ENCODE measurements at places on chromosomes 1 and 21.

DNA sequence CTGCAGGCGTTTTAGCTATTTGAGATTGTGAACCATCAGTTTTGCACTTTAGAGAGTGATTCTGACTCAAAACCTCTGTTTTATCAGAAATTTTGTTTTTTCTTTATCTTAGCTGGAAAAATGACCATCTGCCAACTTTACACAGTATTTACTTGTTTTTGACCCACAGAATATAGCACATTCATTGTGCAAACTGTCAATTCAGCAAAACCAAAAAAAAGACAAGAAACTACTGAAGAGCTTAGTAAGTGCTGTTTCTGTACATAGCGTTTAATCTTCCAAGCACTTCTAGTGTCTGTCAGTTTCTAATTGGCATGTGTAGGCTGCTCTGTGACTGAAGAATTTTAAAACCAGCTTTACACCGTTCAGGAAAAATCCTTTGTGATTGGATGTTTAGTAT is 76.0 kb upstream of the VANGL1 start:
- DNase-seq: no peak

DNA sequence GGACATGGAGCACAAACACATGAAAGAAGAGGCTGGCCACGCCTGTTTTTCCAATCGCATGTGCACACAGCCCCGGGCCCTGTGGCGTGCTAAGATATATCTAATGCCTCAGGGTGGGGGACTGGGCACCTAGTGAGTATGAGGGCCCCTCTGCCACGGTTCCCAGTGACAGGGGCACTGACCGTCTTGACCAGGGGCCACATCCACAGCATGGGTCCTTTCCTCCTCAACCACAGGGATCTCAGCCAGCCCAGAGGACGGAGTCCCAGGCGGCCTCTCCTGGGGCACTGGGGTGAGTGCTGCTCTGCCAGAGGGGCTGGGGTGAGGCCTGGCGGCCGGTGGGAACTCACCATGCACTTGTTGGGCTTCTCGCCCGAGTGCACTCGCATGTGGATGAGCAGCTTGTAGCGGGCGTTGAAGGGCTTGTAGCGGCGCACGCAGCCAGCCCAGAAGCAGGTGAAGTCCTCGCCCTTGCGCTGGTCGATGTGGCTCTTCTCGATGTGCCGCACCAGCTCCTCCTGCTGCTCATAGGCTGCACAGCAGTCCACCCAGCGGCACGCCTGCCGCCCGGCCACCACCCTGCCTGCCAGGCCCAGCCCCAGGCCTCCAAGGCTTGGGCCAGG is 134.7 kb downstream of the DMRTB1 start:
- DNase-seq: no peak

- no peak for DNase-seq
Measured at GRCh38 chr1:163178628-163179027, 24.1 kb downstream of the RGS5 start.

DNA sequence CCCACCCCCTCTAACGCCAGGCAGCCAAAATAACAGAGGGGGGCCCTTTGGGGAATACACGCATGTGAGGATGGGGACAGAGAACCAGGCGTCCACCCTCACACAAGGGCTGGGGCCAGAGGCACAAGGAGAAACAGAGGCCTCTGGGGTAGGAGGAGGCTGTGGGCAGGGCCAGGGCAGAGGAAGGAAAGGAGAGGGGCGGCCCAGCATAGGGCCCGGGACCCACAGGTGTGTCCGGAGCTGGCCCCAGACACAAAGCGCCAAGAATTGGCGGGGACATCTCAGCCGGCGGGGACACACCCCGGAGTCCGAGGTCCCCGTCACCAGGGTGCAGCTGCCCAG is 6.7 kb downstream of the PLEKHG5 start:
- no peak for DNase-seq

DNA sequence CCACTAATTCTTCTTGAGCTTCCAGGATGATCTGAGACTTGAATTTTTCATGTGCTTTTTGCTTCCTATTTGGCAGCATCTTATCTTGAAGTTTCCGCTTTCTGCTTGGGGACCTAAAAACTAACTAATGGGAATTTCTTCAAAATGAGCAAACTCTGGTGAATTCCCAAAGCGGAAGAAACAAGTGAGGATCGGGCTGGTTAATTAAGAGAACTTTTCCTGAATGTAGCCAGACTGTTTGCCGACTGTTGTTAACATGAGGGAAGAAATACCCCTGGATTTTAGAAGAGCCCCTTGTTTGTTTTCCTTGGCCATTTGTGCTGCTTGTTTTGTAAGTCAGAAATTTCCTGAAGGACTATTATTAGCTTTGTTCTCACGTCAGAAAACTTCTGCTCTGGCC is 6.1 kb upstream of the SELE start:
- DNase-seq: no peak

DNA sequence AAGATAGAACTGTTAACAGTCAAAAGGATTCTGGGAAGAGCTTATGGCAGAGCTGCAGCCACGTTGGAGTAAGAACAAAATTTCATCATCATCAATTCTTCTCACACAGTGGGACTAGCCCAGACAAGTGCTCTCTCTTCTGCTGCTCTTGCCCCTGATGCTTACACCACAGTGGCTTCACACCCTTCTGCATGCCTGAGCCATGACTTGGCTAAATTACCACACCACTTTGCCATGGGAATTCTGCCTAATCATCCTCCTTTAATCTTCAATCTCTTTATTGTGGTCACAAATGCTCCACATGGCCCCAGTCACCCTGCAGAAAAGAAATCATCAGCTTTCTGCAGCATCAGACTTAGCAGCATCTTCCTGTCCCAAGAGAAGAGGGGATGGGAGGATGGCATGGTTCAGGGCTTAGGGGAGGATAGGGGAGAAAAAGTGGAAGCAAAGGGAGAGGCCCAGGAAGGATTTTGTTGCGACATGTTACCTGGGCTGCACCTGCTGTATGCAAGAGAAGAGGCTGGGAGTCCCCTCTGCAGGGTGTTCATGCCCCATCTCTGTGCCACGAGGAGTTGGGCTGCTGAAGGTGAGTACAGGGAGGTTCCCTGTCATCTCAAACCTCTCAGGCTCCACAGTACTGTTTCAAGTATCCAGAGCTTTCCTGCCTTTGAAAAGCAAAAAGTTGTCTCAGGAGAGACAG is 9.0 kb upstream of the RPTN start:
- DNase-seq: no peak

DNA sequence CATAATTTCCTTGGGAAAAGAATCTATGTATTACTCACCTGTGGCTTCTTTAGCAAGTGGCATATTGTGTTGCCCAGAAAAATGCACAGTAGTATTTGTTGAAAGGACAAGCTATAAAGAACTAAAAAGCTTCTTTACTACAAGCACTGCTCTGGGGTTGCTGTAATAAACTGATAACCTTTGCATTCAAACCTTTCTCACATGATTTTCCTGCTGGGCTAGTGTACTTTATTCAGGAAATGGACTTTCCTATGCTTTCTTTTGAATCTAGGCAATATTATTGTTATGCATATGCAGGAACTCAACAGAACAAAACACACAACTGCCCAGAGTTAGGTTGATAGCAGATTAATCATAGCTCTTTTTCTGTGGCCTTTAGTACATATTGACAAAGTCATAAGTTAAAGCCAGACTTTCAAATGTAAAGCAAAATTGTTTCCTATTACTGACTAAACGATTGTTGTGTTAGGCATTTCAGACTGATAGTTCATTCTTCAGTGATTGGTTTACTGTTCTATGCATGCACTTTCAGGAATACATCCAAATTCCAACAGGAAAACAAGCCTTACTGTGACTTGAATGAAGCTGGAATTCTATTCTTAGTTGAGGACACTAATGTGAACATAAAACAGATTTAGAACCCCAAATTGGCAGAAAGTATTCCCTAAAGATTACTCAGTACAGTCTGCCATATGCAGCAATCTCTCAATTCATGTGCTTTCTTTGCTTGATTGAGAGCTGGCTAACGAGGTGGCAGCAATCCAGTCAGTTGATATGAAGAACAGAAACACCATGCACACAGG is 564.3 kb upstream of the NEGR1 start:
- DNase-seq: no peak

DNA sequence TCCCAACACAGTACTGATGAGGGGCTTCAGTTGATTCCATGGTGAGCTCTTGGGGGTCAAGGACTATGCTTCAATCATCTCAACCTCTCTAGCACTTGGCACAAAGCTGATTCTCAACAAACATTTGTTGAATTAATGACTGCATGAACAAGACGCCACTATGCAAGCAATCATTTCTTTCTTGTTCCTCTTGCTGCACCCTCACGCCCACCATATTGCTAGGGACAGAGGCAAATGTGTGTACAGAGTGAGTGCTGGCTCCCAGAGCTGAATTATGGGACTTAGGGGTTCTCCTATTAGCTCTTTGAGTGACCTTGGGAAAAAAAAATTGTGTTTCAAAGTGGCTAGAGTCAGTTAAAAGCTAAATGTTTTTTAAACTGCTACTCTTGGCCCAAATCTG is 2.5 kb downstream of the ADAR start:
- no peak for DNase-seq

DNA sequence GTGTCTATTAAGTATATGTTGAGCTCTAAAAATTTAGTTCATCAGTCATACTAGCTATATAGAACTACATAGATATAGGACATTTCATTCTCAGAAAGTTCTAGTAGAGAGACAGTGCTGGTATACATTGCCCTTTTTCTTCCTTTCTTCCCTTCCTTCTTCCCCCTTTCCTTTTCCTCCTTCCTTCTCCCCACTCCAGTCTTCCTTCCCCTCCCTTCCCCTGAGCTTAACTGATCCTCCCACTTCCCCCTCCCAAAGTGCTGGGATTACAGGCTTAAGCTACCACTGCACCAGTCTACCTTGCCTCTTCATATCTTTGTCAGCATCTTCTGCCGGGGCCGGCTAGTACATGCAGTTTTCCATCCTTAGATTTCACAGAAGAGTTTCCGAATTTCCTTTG is 12.1 kb downstream of the THRAP3 start:
- DNase-seq: no peak

DNA sequence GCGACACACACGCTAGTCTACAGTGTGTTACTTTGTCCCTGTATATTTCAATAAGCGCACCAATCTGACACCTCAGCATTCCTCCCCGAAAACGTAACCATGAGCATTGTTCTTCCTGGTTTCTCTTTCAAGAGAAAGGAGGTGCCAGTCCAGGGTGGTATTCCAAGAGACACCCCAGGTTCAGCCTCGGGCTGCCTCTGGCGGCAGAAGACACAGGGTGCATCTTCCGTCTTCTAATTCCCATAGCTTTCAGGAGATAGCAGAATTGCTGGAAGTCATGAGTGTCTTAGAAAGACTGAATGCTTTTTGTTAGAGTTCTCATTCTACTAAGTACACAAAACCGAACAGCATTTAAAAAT is 15.9 kb upstream of the RGS8 start:
- DNase-seq: no peak

DNA sequence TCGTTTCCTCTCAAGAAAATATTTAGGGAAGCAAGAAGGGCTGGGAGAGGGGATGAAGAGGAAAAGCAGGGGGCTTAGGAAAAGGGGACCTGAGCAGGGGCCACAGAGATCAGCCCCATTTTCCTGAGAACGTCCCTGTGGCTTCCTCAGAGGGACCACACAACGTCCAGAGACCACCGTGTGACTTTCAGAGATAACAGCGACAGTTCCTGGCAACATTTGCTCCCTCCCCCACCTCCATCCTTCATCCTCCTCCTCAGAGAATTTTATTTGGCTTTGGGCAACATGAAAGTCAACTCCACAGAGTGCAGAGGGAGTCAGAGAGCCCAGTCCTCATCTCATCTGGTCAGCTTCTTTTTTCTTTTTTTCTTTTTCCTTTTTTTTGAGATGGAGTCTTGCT is 50.9 kb downstream of the RUNX1 start:
- DNase-seq: no peak

DNA sequence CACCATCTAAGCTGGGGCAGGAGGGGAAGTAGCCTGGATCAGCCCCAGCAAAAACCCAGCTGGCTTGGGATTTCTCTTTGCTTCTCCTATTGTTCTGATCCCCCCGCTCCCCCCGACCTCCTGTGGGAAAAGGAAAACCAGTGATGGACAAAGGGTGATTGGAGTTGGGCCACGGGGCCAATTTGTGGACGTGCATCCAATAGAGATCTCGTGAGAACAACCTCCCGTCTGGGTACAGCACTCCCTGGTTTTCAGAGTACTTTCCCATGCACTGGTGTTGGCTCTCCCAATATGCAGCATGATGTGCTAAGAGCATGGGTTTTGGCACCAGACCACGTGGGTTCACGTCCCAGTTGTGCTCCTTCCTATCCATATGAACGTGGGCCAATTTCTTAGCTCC is 9.0 kb downstream of the BLACAT1 start:
- DNase-seq: no peak

GRCh38 chr1:201488830-201489589 is 17.9 kb downstream of the CSRP1 start:
- no peak for DNase-seq

DNA sequence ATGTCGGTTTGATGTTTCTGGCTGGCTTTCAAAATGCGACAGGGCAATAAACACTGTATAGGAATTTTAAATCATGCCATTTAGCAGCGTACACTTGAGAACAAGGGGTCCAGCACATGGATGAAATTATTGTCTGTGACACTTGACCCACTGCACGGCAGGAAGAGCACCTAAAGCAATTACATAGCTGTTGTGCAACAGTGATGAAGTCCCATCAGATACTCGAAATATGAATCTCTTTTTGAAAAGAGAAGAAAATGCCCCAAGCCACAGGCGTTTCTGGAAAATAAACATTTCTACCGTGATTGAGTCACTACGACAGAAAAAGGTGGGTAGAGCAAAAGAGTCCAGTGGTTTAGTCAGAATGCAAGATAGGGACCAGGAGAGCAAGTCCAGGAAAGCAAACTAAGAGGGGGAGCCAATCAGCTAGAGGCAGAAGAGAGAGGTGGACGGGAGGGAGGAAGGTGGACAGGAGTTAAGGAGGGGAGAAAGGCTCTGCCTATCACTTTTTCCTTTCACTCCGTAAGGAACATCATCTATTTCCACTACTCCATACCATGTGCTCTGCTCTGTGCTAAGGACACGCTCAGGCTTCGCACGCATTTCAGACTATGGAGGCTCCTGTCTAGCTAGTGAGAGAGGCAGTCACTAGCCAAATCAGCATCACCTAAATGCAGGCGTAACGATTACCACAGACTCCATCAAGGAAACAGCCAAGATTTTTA is 6.4 kb downstream of the DSCAM start:
- DNase-seq: no peak

DNA sequence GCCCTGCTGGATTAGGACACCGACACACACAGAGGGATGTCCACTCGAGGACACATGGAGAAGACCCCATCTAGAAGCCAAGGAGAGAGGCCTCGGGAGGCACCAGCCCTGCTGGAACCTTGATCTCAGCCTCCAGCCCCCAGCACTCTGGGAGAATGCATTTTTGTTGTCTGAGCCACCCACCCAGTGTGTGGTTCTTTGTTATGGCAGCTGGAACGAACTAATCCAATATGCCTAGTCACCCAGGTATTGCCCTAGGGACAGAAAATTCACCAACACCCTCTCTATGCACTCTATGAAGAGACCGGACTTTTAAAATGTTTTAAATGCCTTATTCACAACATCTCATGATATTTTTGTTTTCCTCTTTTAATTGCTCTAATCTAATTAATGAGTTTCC is 117.4 kb downstream of the CRYAA start:
- no peak for DNase-seq
